ENCODE measurements at places on chromosomes 16 and 17. TPM values are rescaled to one million over a fixed set of nuclear protein-coding genes. Genes with fewer than 3 reads are reported as not detected.

Gene DNAH2
- not detected for total RNA-seq

Gene PKMYT1
- total RNA-seq: 89.1 TPM

Gene IRX6
- not detected for total RNA-seq

Gene SEPTIN1
- 383 TPM for total RNA-seq
